ENCODE measurements at places on chromosomes 11 and 22.
A peak's percentile ranks its signal among the peaks of the same experiment; 100 is the strongest.

GRCh38 chr22:47113853-47114415 lies 351.5 kb downstream of the TBC1D22A start:
- DNase-seq: no peak

GRCh38 chr11:35619855-35620640 lies 1.8 kb downstream of the FJX1 start:
- peak; percentile 42 for DNase-seq

- no peak for DNase-seq
These were observed 36.6 kb downstream of the GAS2 start for GRCh38 chr11:22703040-22703439.

- no peak for DNase-seq
These were observed 88.2 kb downstream of the FCHSD2 start for GRCh38 chr11:73053964-73054363.

GRCh38 chr11:93700830-93701229 lies 39.3 kb downstream of the CEP295 start:
- no peak for DNase-seq

DNA sequence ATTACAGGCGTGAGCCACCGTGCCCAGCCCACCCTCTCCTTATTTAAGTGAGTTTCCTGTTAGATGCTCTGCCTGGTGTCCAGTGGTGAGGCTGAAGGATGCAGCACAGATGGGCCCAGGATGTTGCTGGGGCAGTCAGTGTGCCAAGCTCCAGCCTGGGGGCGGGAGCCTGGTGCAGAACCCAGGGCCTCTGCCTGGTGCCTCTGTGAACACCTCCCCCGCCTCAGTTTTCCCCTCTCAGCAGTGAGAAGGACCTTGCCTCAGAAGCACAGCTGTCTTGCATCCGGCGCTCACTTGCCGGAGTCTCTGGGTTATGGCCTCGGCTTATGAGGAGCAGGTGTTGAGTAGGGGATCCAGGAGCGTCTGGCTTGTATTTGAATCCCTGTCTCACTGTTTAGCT lies 116.2 kb downstream of the KIAA1671 start:
- no peak for DNase-seq

GRCh38 chr11:126464796-126465195 lies 109.3 kb downstream of the ST3GAL4 start:
- DNase-seq: no peak

- DNase-seq: no peak
These were observed 183.1 kb downstream of the CHST1 start for GRCh38 chr11:45482331-45482730.
